ENCODE measurements at places on chromosomes 12 and 14.
A peak's percentile ranks its signal among the peaks of the same experiment; 100 is the strongest.

DNA sequence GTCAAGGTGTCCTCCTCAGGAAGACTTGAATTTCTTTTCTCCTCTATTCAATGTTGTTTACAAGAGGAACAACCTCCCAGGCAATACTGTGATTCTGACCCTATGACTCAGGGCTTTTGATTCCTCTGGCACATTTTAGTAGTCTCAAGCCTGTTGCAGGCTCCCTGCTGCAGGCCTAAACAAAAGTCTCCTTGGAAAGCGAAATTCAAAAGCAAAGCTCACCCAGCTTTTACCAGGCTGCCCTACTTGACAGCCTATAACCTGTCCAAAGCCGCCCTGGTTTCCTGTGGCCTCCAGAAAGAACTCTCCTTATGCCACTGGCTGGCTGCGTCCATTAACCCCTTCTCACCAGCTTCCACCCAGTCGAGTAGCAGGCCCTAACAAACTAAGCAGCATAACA lies 11.6 kb downstream of the FGD6 start:
- DNase-seq, result no peak

- peak; percentile 14 for DNase-seq
Observed at GRCh38 chr14:99481745-99482099, 513 bp downstream of the CCNK start.

- DNase-seq, result no peak
Observed at GRCh38 chr14:99730876-99731546, 46.9 kb downstream of the CYP46A1 start.

- no peak for DNase-seq
Observed at GRCh38 chr14:52602131-52602530, 49.5 kb downstream of the GPR137C start.

- no peak for DNase-seq
Observed at GRCh38 chr12:117521346-117521745, 159.9 kb upstream of the NOS1 start.

DNA sequence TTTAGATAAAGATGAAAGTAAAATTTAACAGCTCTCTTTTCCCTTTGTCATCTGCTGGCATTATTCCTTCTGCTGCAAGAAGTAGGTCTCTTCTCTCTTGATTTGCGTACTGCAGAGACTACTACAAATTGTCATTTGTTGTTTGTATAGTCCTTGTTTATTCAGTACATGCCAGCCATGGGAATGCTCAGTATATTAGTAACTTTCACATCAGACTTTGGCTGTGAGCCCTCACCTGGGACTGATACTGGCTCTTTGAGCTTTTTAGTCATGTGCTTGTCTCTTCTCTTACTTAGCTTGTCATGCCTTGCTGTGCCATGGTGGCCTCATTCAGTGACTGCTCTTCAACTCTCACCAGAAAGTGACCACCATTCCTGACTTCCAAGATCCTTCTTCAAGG lies 169.8 kb downstream of the PRKCH start:
- DNase-seq, result no peak

DNA sequence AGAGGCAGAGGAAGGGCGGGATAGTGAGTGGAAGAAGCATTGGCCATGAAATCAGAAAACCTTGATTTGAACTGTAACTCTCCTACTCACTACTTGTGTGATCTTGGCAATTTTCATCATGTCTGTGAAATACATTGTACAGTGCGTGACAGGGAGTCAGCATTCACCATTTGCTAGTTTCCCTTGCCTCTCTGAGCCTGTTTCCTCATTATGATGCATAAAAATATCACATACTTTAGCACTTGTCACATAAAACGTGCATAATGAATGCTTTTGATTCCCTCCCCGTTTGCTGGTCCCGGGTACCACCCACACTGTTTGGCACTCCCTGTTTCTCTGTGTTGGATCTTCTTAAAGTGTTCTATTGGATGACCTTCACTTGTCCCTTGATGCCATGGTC lies 101.1 kb upstream of the FRMD6 start:
- no peak for DNase-seq

DNA sequence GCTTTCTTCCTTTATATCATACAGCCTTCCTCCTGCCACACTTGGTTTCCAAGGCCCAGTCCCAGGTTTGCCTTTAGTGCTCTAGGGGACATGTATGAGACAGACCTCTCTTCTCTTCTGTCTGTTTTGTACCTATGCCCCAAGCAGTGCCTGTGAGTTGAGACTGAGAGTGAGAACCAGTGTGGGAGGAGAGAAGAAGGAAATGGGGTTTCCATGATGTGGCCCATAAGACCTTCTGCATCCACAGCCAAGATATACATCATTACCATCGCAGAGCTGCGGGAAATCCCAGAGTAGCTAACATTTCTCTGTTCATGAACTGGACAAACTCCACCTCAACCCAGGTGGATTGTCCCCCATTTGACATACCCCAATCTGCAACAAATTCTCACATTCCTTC lies 2.8 kb downstream of the TESPA1 start:
- peak; percentile 54 for DNase-seq

DNA sequence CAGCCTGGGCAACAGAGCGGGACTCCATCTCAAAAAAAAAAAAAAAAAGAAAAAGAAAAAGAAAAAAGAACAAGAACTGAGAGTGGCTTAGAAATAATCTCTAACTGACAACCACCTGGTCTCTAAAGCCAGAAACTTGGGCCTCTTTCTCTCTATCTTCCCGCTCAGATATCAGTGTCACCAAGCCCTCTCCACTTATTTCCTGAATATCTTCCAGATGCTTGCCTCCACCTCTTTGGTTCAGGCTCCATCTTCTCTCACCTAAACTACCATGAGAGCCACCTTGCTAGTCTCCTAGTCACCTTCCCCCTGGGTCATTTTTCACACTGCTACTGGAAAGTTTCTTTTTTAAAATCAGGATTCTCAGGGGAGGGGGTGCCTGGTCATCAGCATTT lies 1.8 kb upstream of the TM9SF1 start:
- no peak for DNase-seq

GRCh38 chr14:68173227-68173972 lies 353.8 kb downstream of the RAD51B start:
- no peak for DNase-seq

GRCh38 chr12:104522985-104523722 lies 66.4 kb downstream of the CHST11 start:
- DNase-seq, result no peak

GRCh38 chr12:48985475-48985897 lies 7.4 kb downstream of the WNT1 start:
- no peak for DNase-seq

- peak; percentile 79 for DNase-seq
Observed at GRCh38 chr14:66070542-66071319, 415.4 kb upstream of the CCDC196 start.

DNA sequence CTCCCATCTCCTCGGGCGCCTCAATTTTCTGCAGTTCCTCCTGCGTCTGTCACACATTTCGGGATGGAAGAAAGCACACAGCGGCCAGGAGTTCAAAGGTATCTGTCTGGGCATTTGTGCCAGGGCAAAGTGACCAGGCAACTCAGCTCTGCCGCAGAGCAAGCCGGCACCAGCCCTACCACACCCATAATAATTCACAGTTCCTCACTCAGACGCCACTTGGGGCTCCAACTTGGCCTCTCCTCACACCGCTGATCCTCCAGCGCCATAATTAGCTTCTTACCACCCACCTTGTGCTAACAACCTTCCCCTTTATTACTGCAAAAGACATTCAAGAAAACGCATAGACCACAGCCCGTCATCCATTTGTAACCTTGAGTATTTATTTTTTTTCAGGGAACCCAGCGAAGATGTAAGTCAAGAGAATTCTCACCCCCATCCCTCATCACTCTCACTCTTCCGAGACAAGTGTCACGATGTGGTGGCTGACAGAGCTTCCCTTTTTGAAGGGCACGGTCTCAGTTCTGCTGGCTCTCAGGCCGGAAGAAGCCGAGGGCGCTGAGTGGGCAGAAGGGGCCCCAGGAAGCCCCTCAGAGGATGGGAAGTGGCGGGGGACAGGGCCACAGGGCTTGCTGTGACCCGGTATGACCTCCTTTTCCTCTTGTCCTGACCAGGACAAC lies 25.2 kb upstream of the NCOR2 start:
- no peak for DNase-seq

- no peak for DNase-seq
Observed at GRCh38 chr14:101058571-101058970, 155.0 kb upstream of the RTL1 start.

DNA sequence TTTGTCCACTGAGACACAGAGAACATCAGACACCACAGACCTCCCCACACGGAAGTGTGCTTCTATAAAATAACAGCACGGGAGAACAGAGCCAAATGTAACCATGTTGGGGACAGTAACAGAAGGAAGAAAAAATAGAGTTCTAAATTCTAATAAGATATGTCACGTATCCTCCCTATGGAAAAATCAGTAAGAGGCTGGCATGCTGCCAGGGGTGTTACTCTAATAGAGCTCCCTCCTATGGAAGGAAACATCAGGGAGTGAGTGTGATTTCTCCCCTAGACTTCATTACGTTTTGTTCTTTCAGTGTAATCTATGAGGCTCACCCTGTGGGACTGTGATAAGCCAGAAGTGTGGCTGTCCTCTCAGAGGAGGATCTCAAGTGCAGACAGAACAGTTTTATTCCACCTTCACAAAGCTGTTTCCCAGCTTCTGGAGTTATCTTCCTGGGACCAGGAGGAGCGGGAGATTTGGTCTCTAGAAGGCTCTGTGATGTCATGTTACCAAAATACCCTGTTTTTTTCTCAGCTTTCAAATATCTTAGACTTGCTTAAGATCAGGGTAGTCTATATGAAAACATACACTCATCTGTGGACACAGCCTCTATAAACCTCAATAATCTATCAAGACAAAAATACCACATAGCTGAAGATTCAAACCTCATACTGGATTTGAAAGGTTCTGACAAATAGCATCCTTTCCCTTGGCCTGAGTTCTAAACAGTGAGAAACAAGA lies 69.3 kb downstream of the ZFC3H1 start:
- DNase-seq, result no peak

- DNase-seq, result no peak
Observed at GRCh38 chr12:122081697-122082221, 3.2 kb downstream of the MLXIP start.

DNA sequence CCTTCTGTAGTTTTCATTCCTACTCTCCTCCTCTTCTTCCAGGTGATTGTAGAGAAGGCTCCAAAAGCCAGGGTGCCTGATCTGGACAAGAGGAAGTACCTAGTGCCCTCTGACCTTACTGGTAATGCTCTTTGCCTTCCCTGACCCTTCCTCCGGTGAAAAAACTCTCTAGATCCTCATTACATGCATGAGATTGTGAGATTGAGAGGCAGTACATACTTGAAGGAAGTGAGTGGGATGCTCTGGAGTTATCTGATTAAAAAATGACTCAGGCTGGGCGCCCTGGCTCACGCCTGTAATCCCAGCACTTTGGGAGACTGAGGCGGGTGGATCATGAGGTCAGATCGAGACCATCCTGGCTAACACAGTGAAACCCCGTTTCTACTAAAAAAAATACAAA lies 5.3 kb downstream of the GABARAPL1 start:
- DNase-seq, result no peak

DNA sequence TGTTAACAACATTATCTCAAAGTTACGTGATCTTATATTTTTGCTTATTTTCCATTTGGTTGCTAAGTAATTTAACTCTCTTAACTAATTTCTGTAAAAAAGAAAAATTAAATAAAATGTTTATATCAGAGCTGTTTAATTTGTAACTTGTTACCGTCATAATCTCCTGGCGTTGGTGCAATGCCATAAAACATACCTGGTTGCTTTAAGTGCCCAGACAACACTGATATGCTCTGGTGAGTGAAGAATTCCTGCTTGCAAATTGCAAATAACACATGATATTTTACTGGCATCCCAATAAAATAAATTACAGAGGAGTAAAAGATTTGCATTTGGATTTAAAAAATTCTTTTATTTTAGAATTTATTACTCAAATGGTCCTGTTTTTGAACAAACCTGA lies 640.1 kb upstream of the MIS18BP1 start:
- DNase-seq, result no peak

DNA sequence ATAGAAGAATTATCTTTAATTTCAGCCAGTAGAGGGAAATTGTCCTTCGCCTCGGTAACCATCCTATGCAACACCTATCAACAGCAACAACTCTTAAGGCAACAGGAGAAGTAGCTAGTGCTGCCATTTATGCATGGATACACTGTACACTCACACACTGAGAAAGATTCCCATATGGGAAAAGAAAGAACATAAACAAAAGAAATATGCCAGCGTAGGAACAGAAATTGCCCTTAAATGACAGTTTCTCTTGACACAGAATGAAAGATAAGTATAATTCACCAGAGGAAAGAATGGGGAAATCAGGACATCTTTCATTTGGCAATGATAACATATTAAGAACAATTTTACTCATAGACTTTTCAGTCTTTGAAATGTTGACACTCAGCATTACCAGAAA lies 466.9 kb downstream of the BCAT1 start:
- DNase-seq, result no peak

GRCh38 chr14:54776361-54777001 lies 126.1 kb downstream of the GCH1 start:
- DNase-seq, result peak; percentile 89

- no peak for DNase-seq
Observed at GRCh38 chr14:30928462-30928861, 54.1 kb downstream of the COCH start.

GRCh38 chr14:68401855-68402254 lies 391.0 kb downstream of the ZFP36L1 start:
- no peak for DNase-seq

Data from stimulated activated CD4-positive, alpha-beta T cell treated with anti-CD3 and anti-CD28 coated beads, Interleukin-2, amount 100 ng/mL, for 24 hours (primary cell).